ENCODE measurements at places on chromosomes 6 and 20. TPM values are rescaled to one million over a fixed set of nuclear protein-coding genes. Genes with fewer than 3 reads are reported as not detected.
A peak's percentile ranks its signal among the peaks of the same experiment; 100 is the strongest.

- DNase-seq: peak; percentile 9
Observed at GRCh38 chr20:21105429-21106170, 558 bp downstream of the LINC00237 start.

Gene RNASET2
- 266 TPM for total RNA-seq

DNA sequence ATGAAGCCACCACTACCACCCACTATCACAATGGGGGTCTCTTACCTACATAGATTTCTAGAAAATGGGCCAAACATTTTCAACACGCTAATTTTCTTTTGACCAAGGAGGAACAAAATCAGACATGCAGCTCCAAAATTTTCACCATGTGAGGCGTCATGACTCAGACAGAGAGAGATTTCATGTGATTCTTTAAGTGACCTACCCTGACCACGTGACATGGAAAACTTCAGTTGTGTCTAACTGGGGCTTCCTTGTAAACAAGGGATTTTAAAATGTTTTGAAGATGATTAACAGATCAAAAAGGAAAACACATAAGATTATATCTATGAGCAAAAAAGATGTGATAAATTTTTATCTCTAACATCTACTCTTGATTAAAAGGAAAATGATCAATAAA is 199.2 kb downstream of the TBXT start:
- no peak for DNase-seq

Gene BEND6
- total RNA-seq: not detected

DNA sequence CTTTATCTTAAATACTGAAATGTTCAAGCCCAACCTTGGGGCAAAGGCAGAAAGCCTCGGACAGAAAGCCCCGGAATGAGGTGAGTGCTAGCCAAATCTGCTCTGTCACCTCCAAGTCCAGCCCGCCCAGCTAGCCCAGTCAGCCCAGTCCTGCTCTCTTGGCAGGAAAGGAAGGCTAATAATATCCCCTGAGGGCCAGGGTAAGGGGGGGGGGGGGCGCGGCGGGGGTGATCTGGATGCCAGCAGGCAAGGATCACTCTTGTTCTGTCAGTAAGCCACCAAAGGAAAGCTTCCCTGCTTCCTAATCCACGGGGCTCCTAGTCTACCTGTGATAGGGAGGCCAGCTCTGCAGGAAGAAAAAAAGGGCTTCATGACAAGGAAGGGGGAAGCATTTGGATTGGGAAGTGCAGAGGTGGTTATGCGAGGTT is 1.1 kb downstream of the NDRG3 start:
- DNase-seq: no peak

DNA sequence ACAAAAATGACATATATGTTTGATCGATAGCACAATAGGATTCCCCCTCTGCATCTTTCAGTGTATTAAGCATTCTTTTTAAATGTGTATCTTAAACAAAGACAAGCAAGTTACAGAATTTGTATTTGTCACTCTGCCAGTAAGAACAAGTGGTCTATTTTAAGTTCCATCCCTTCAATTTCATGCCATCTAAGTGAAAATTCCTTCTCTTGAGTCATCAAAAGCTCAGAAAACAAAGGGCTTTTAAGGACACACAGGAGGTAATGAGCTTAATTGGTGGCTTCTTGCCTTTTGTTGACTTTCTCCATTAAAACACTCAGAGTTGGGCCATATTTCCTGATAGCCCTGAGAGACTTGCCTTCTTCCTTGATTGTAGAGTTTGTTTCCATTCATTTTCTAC is 547.8 kb downstream of the TENT5A start:
- no peak for DNase-seq

GRCh38 chr6:71289039-71289801 is 609 bp downstream of the OGFRL1 start:
- peak; percentile 5 for DNase-seq

Gene MAP7
- total RNA-seq: 0.14 TPM

Gene ADGRB3
- total RNA-seq: not detected

Gene PGC
- total RNA-seq: not detected

Data from naive thymus-derived CD4-positive, alpha-beta T cell (primary cell).